ENCODE measurements at places on chromosomes 2 and 18. TPM values are rescaled to one million over a fixed set of nuclear protein-coding genes. Genes with fewer than 3 reads are reported as not detected.

KRTCAP3 gene
- 0.57 TPM for total RNA-seq

LIMS4 gene
- total RNA-seq, result 11.6 TPM

OLA1 gene
- 167 TPM for total RNA-seq

CKAP2L gene
- total RNA-seq, result 21.8 TPM

CHST10 gene
- 14.2 TPM for total RNA-seq

SS18 gene
- 92.8 TPM for total RNA-seq

DAPL1 gene
- not detected for total RNA-seq

NLRC4 gene
- not detected for total RNA-seq

MROH2A gene
- total RNA-seq, result not detected

ATG9A gene
- 67.8 TPM for total RNA-seq

CXCR2 gene
- total RNA-seq, result not detected

LRATD1 gene
- 0.13 TPM for total RNA-seq

CD207 gene
- not detected for total RNA-seq

HOXD3 gene
- 11.2 TPM for total RNA-seq

EGR4 gene
- not detected for total RNA-seq

GPR45 gene
- total RNA-seq, result not detected

LRP1B gene
- total RNA-seq, result 0.07 TPM

SPHKAP gene
- total RNA-seq, result not detected

DES gene
- total RNA-seq, result not detected

TUBA3E gene
- not detected for total RNA-seq

ASB18 gene
- total RNA-seq, result not detected

UGT1A7 gene
- not detected for total RNA-seq

DQX1 gene
- total RNA-seq, result 0.13 TPM

TRAF3IP1 gene
- total RNA-seq, result 10.4 TPM

SCN2A gene
- under 0.01 TPM for total RNA-seq
